ENCODE measurements at places on chromosomes 13 and 19.

DNA sequence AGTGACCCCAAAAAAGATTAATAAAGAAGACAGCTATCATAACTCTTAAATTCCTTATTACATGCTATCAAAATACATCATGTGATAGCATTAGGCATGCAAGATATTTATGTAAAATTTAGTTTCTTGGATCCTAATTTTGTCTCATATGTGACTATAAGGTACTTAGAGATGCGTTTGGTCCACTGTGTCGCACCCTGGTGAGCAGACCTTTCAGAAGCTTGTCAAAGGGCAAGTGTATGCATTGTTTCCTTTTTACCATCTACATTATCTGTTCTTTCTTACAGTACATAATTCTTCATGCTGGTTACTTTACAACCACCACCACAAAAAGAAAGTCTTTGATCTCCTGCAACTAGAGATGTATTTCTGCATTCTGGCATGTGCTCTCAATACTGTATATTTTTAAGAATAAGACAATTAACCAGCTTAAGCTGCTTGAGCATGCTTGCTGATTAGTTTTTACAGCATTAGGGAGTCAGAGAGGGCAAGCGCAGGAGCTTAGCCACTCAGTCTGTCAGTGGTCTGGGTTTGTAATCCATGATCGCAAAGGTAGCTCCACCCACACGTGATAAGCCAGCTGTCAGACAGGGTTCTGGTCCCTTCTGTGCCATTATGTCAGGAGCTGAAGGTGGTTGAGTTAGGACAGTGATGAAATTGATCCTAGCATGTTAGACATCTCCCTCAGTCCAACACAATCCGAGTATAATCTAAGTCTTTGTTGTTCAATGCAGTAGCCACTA lies 500.9 kb downstream of the MYO16 start:
- DNase-seq, result no peak

DNA sequence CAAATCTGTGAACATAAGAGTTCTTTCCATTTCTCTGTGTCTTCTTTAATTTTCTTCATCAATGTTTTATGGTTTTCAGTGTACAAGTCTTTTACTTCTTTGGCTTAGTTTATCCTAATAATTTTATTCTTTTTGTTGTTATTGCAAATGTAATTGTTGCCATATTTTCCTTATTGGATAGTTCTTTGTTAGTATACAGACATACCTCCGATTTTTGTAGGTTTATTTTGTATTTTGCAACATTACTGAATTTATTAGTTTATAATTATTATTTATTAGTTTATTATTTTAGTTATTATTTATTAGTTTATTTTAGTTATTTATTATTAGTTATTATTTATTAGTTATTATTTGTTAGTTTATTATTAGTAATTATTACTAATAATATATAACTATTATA lies 43.4 kb downstream of the WTIP start:
- no peak for DNase-seq

DNA sequence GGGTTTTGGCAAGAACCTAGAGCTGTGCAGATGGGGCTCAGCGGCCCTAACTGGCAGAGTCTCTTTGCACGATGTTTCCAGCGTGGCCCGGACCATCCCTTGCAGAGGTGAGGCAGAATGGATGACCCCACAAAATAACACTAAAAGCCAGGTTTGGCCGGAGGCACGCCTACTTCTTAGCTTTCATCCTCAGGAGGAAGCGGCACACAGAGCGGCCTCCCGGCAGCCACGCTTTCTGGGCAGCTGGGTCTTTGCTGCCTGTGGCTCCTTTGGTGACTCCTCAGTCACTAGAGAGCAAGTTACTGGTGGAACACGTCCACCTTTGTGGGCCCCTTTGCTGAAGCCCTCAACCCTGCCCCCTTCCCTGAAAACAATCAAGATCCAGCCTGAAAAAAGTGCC lies 25.2 kb downstream of the TEX29 start:
- DNase-seq, result no peak

- DNase-seq, result no peak
Observed at GRCh38 chr13:85316506-85317025, 482.7 kb downstream of the SLITRK6 start.

- no peak for DNase-seq
Observed at GRCh38 chr13:106295971-106296370, 239.5 kb downstream of the EFNB2 start.

DNA sequence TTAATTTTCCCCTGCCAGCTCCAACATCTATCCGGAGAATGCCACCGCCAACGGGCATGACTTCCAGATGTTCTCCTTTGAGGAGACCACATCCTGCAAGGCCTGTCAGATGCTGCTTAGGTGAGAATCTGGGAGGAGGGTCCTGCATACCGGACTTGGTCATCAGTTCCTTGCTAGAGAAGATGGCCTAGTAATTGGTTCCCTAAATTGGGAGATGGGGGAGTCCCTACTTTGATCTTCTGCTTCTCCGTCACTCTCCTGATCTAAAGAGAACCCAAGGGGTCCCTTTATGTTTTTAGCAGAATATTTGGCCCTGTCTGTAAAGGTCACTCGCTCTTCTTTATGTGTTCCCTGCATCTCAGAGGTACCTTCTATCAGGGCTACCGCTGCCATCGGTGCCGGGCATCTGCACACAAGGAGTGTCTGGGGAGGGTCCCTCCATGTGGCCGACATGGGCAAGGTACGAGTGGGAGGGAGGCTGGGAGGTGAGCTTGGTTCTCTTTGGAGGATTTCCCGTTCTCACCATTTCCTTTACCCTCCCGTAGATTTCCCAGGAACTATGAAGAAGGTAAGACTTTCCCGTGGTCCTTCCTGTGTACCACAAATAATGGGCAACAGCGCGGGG lies 54.1 kb upstream of the ADGRE1 start:
- DNase-seq, result no peak

- no peak for DNase-seq
Observed at GRCh38 chr13:113981611-113982295, 7.9 kb upstream of the C13orf46 start.

- DNase-seq, result no peak
Observed at GRCh38 chr13:100608906-100609305, 20.3 kb upstream of the GGACT start.

GRCh38 chr13:31848621-31849020 lies 109.3 kb downstream of the RXFP2 start:
- no peak for DNase-seq

- no peak for DNase-seq
Observed at GRCh38 chr13:105329359-105329758, 1206.1 kb downstream of the EFNB2 start.

GRCh38 chr13:98835156-98835555 lies 82.7 kb upstream of the SLC15A1 start:
- no peak for DNase-seq

- DNase-seq, result peak; percentile 12
Observed at GRCh38 chr19:35899547-35900214, 659 bp downstream of the NFKBID start.

Measured in NCI-H2029 treated with DMSO at 0.1 percent for 48 hours (cell line).